Spleen (tissue), 13 donors: ENCODE measurements at places on chromosomes 5 and 9. TPM values are rescaled to one million over a fixed set of nuclear protein-coding genes. Genes with fewer than 3 reads are reported as not detected.

The IRX2 gene
- 0.03 TPM for polyA plus RNA-seq

The NOXA1 gene
- 7.8 TPM for polyA plus RNA-seq

The SLC6A19 gene
- polyA plus RNA-seq = not detected

GRCh38 chr5:126104341-126104740, 318.9 kb upstream of the GRAMD2B start:
- no peak for DNase-seq

- DNase-seq = no peak
Measured at GRCh38 chr5:23314827-23315226, 192.6 kb upstream of the PRDM9 start.
